ENCODE measurements at places on chromosomes 1 and 21.

DNA sequence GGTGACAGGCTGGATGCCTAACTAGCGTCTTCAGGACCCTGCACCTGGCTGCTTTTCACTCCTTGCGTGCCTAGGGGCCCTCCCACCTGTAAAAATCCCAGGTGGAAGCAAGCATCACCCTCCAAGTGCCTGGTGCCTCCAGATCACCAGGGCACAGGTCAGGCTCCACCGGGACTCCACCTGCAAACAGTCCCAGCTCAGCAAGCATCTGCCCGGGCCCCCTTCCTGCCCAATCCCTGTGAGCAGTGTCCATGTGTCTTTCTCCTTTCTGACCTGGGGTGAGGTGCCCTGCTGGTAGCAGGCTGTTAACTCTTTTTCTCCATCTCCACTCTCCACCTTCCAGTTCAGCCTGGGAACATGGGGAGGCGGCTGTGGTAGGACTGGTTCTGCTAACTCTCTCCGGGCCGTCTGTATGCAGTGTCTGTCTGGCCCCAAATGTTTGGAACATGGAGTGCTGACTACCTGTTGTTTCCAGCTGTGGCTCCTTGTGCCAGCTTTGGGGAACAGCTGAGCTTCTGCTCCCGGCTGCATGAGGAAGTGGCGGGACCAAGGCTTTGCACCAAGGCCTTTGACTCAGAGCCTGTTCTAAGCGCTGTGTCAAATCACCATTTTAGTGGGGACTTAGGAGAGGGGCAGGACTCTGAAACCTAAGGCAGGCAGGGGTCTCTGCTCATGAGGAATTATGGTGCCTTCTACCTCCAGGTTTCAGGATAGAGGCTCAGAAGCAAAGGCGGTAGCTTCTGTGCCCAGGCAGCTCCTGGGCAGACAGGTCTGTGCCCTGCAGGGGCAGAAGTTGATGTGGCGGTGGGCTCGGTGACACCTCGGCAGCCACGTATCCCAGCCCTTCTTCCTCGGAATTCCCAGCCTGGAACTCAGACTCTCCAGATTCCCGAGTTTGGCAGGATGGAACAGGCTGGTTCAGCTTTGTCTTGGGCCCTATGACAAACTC, 5.5 kb downstream of the GPR137B start:
- H3K4me1 ChIP-seq, result peaks cover 19% of the 10 kb centered on the region
- H3K27ac ChIP-seq, result no peak overlapping the region
- DNase-seq, result no peak
- H3K4me3 ChIP-seq, result no peak overlapping the region
- H3K36me3 ChIP-seq, result no peaks in the 10 kb centered on the region
- H3K27me3 ChIP-seq, result peaks cover 1% of the 10 kb centered on the region

DNA sequence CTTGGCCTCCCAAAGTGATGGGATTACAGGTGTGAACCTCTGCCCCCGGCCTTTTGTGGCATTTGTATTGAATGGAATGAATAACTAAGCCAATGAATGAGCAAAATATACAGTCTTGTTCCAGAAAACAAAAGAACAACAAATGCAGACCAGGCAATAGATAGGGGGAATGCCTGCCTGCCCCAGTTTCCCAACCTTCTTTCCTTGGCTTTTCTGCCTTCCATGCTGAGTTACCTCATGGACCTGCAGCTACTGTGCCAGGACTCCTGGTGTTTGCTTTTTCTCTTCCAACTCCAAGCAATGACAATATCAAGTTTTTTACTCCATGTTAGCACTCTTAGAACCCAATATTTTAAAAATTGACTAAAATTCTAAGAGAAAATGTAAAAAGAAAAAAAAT, 58.6 kb upstream of the BACH1 start:
- H3K27ac ChIP-seq, result no peak overlapping the region
- peaks cover 22% of the 10 kb centered on the region for H3K27me3 ChIP-seq
- H3K4me3 ChIP-seq, result no peak overlapping the region
- peaks cover 16% of the 10 kb centered on the region for H3K4me1 ChIP-seq
- no peaks in the 10 kb centered on the region for H3K36me3 ChIP-seq

DNA sequence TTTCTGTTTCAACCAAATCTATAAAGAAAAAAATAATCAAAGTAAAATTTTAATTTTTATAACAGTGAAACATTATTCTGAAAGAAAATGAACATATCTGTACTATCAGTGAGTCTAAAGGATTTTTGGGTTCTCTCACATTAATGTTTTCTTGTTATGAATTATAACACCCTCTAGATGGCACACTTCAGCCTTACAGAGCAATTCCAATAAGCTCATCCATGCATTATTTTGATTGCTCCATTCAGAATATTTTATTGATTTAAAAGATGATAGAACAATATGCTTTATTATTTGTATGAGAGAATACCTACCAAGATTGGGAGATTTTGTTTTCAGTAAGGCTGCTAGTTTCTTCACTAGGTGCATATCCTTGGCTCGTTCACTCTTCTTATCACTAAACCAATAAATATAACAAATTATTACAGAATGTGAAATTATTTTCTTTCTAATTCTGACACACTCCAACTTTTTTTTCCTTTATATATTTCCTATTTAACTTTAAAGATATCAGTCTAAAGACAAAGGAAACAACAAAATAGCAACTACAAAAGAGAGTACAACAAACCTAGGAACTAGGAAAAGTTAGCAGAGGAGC, 82.4 kb downstream of the RAB3GAP2 start:
- peaks cover 25% of the 10 kb centered on the region for H3K36me3 ChIP-seq
- DNase-seq, result no peak
- H3K4me1 ChIP-seq, result no peaks in the 10 kb centered on the region
- no peak overlapping the region for H3K27ac ChIP-seq

- no peak overlapping the region for H3K4me3 ChIP-seq
- H3K27ac ChIP-seq, result no peak overlapping the region
- no peaks in the 10 kb centered on the region for H3K27me3 ChIP-seq
- no peaks in the 10 kb centered on the region for H3K36me3 ChIP-seq
These were observed 50.6 kb upstream of the MRPS6 start for GRCh38 chr21:34022627-34023335.

GRCh38 chr1:22488319-22488718, 36.7 kb downstream of the ZBTB40 start:
- H3K4me3 ChIP-seq, result no peak overlapping the region
- no peak overlapping the region for H3K27ac ChIP-seq
- no peak for DNase-seq
- H3K27me3 ChIP-seq, result no peaks in the 10 kb centered on the region
- H3K4me1 ChIP-seq, result peaks cover 13% of the 10 kb centered on the region

DNA sequence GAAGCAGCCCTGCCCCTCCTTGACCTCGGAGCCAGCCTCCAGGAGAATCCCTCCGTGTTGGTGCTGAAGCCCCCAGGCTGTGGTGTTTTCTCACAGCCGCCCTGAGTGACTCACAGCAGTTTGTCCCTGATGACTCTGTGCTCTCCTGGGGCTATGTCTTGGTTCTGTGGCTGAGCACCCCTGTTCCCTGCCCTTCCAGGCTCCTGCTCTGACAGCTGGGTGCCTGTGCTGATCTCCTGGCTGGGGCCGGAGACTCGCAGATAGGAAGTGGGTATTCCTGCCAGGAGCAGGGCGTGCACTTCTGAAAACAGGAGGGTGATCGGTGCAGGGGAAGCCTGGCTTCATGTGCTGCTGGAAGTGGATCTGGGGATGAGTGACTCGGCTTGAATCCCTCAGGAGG, 34.5 kb downstream of the POFUT2 start:
- no peaks in the 10 kb centered on the region for H3K36me3 ChIP-seq
- H3K4me3 ChIP-seq, result no peak overlapping the region

DNA sequence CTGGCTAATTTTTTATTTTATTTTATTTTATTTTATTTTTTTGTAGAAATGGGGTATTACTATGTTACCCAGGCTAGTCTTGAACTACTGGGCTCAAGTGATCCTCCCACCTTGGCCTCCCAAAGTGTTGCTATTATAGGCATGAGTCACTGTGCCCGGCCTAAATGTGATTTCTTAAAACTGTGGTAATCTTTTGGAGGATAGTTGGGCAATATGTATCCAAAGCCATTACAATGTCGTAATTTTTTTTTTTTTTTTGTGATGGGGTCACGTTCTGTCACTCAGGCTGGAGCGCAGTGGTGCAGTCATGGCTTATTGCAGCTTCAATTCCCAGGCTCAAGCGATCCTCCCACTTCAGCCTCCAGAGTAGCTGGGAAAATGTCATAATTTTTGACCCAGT, 14.2 kb downstream of the ETV3L start:
- H3K27ac ChIP-seq, result no peak overlapping the region
- peaks cover 5% of the 10 kb centered on the region for H3K4me1 ChIP-seq
- H3K4me3 ChIP-seq, result no peak overlapping the region
- no peak for DNase-seq

DNA sequence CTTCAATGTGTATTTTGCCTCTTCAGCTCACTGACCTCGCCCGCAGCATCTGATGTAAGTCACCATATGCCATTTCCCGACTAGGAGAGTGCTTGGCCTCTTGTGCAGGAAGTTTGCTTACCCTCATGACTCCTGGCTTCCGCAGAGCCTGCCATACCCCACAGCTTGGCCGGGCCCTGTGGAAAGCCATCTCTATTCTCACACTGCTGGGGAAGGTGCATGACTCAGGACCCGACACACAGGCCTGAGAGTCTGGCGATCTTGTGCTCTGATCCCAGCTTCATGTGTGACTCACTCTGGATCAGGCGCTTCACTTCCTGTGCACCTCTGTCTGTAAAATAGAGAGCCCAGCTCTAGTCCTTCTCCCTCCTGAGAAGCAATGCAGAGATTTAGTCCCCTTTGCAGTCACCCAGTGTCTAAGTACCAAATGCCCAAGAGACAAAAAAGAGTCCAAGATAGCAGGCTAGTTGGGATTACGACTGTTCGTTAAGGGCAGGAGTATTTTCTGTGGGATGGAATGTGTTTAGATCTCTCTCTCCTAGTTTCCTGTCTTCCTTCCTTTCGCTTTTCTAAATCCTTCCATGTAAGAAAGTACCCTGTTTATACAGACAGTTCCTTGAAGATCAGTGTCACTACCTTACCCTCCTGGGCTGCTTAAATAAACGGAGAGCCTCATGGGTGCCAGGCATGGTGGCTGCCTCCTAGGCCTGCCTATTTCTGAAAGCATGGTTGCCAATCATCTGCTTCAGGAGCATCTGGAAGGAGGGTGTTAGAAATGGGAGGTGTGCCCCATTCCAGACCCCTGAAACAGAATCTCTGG, 62.8 kb upstream of the KIF26B start:
- no peak overlapping the region for H3K4me3 ChIP-seq
- no peak for DNase-seq
- H3K4me1 ChIP-seq, result no peaks in the 10 kb centered on the region
- no peaks in the 10 kb centered on the region for H3K36me3 ChIP-seq

DNA sequence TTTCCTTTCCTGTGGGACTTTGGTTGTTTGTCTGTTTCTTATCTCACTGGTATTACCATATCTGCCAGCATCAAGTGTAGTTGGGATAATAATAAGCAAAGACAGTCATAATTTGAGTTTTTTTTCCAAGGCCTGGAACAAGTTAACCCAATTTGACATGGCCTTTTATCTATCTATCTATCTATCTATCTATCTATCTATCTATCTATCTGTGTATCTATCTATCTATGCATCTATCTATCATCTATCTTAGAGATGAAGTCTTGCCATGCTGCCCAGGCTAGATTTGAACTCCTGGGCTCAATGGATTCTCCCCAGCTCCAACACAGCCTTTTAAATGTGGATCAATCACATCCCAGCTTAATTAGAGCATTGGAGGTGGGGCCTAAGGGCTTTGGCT, 174.1 kb upstream of the CSF3R start:
- no peak overlapping the region for H3K4me3 ChIP-seq
- no peak for DNase-seq
- no peaks in the 10 kb centered on the region for H3K4me1 ChIP-seq
- no peak overlapping the region for H3K27ac ChIP-seq

DNA sequence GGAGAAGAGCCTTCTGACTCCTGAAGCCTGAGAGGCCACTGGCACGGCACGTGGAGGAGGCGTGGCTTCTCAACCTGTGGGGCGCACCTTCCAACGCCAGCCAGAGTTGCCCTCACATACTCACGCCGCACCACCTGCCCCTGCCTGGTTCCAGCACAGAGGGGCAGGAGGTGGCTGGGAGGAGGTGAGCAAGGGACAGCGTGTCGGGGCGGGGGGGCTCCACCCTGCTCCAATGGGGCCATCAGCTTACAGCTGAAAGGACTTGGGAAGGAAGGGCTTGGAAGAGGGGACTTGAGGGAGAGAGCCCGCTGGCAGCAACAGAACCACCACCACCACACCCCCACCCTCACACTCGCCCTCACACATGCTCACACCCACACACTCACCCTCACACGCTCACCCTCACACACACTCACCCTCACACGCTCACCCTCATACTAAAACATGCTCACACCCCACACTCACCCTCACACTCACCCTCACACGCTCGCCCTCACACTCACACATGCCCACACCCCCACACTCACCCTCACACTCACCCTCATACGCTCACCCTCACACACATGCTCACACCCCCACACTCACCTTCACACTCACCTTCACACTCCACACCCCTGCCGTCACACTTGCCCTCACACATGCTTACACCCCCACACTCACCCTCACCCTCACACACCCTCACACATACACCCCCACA, 41.6 kb upstream of the EDN2 start:
- no peaks in the 10 kb centered on the region for H3K27me3 ChIP-seq
- DNase-seq, result no peak
- H3K36me3 ChIP-seq, result peaks cover 17% of the 10 kb centered on the region
- H3K4me1 ChIP-seq, result no peaks in the 10 kb centered on the region

DNA sequence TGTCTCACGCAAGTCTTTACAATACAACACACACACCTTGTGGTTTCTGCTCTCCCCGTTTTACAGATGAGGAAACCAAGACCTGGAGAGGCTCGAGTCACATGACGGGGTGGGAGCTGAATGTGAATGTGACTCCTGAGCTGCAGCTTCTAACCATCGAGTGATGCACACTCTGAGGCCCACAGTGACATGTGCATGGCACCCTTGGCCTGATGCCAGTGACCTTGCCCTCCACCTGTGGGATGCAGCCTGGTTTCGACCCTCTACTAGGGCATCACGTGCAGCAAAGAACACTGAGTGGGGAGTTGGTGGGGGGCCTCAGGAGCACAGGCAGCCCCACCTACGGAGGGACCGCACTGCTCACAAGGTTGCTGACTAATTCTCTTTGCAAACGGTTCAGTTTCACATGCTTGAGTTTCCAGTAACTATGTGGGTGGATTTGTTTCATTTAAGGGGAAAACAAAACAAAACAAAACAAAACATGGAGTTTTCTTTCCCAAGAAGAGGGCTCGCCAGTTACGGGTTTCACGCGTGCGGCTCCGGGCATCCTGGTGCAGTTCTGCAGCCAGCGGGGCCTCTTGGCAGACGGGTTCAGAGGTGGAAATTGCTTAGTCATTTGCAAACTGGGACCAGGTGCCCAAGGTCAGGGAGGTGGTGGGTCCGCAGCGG, 22.9 kb downstream of the SPSB1 start:
- H3K4me1 ChIP-seq, result peaks cover 38% of the 10 kb centered on the region
- peak; percentile 85 for DNase-seq
- H3K27me3 ChIP-seq, result no peaks in the 10 kb centered on the region
- H3K27ac ChIP-seq, result peak overlapping the region; percentile 93
